ENCODE measurements at places on chromosomes 16 and 17.

DNA sequence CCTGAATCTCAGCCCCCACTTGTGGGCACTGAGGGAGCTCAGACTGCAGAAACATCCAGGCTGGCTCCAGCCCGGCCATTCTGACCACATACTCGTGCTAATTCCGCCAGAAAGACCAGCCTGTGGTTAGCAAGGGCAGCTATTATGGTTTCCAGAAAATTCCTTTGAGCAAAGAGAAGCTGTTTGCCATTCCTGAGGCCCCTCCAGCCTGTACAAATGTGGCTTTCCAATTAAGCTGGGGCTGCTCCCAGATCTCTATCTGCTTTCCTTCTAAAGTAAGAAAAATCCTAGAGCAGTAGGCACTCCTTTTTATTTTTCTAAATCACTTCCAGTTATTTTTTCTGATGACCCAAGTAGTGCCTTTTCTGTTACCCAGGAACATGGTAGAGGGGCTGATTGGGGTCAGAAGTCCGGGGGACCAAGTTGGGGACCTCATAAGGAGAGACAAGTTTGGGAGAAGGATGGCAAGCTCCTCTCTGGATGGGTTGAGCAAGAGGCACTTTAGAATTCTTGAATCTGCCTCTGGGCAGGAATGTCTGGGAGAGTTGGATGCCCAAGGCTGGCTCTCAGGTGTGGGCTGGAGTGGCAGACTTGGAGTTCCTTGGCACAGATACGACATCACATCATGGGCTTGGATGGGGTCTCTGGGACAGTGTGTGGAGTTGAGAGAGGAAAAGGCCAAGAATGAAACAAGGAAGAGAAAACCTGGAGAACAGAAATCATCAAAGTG is 83.3 kb upstream of the TNRC6C start:
- DNase-seq = no peak

GRCh38 chr17:44593156-44593555 is 35.9 kb downstream of the FZD2 start:
- DNase-seq = no peak

DNA sequence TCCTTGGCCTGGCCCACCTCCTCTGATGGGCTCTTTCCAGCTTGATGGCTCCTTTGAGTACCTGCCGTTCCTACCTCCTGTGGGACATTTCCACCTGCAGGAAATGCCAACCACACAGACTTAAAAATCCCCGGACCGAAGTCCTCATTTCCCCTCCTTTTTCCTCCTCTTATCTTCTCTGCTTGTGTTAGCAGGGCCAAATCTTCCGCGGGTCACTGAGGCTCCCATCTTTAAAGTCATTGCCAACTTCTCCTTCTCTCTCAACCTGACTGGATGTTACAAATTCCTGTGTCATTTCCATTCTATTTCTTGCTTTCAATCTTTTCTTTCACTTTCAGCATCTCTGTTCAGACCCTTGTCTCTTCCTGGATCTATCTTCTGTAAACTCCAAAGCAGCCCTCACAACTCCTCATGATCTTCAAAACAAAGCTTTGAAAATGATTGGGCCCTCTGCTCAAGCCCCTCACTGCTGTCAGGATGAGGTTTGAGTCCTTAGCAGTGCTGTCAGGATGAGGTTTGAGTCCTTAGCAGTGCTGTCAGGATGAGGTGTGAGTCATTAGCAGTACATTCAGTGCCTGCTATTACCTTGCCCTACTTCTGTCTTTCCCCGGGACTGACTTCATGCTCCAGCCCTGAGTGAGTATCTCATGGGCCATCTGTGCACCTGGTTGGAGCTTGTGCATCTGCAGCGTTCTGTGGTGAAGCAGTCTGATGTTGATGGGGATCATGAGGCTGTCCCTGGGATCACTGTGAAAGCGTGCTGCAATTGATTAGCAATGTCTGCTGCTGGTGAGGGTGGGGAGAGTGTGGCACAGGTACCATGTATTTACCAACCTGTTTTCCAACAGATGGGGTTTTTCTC is 100.1 kb downstream of the IRF8 start:
- DNase-seq = no peak

- DNase-seq = no peak
Observed at GRCh38 chr17:71398800-71399219, 722.0 kb upstream of the SOX9 start.

- no peak for DNase-seq
Observed at GRCh38 chr16:79707876-79708275, 107.3 kb upstream of the MAF start.

GRCh38 chr17:62725791-62726249 is 82.3 kb downstream of the MARCHF10 start:
- DNase-seq = no peak

GRCh38 chr16:82991966-82992675 is 365.4 kb downstream of the CDH13 start:
- DNase-seq = no peak

DNA sequence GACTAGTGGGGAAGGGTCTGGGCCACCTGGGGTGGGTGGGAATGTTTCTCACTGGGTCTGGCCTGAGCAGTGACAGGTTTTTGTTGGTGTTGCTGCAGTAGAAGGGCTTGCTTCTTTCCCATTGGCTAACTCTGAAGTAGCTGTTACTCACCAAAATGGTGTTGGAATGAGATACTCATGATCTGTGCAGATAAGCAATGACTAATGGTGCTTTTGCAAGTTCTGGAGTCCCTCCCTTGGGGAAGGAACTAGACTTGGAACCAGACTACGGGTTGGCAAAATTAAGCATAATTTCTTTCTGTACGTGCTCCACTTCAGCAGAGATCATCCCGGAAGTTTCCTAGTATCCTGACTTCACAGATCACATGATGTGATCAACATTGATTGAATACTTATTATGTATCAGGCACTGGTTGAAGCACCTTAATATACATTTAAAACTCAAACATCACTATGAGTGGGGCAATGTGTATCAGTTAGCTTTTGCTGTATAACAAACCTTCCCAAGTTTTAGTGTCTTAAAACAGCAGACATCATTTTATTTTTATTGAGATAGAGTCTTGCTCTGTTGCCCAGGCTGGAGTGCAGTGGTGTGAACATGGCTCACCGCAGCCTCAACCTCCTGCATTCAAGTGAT is 30.1 kb downstream of the CHP2 start:
- no peak for DNase-seq

DNA sequence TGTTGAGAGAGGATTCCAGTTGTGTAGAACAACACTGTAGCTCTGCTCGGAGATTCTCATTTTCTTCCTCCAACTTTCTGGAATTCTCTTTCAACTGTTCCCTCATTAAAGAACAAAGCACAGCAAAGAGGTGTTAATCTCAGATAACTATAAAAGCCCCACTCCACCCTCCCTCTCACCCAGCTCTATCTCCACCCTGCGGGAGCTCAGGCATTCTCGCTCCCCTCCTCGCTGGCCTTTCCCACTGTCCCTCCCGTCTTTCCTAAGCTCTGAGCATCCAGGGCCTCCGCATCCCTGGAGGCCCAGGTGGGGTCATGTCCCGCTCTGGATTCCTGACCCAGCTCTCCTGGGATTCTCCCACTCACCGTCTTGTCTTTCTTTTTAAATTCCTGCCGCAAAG is 35.1 kb downstream of the DHX38 start:
- DNase-seq = no peak

DNA sequence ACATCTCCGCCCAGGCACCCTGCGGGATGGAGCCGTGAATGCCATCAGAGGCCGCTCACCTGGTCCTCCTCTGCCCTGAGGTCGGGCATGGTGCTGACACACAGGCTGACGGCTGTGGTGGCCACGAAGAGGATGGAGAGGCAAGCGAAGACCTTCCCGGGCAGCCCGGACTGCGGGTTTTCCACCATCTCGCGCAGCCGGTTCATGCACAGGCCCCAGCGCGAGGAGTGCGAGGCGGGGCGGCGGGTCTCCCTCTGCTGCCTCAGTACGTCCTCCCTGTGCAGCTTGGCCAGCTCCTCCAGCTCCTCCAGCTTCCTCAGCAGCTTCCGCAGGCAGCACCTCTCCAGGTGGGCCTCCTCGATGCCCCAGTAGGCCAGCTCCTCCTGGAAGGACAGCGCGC is 3.1 kb downstream of the KCNG4 start:
- no peak for DNase-seq

GRCh38 chr17:79087428-79088143 is 13.0 kb downstream of the ENGASE start:
- peak; percentile 70 for DNase-seq

DNA sequence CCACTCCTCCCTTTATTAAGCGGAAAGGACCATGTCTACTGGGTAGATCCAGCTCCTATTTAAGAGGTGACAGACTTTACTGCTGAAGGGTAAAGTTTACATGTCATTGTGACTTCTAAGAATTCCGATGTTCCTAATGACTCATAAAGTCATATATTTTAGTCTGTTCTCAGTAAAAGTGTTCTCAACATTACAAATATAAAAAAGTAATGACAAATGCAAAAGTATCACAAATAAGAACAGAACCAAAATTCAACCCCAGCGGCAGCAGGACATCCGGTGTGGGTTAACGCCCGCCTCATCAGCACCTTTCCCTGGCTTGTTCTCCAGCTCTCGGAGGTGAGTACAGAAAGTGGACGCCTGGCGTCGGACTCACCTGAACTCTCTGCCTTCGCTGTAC is 6.8 kb downstream of the AXIN1 start:
- no peak for DNase-seq

DNA sequence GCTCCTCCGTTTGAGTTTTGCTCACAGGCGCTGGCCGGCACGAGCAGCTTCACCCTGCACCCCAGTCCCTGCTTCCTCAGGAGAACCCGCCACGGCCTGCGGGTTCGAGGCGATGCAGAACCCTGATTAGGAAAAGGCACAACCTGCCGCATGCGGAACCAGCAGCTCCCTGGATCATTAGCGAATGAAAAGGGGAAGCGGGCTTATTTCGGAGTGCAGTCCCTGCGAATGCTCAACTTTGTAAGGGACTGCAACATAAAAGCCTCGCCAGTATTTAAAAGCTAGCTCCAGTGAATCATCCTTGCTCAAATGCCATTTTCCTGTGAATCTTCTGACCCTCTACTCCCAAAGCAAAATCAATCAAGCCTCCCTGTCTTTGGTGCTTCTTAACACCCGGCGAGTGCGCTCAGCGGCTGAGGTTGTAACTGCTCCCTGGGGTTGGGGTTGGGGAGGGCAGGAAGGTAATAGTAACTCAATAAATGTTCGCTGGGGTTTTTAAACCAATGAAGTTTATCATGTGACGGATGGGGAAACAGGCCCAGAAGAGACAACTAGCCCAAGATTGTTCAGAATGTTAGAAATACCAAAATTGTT is 678 bp upstream of the AKAP10 start:
- DNase-seq = no peak

DNA sequence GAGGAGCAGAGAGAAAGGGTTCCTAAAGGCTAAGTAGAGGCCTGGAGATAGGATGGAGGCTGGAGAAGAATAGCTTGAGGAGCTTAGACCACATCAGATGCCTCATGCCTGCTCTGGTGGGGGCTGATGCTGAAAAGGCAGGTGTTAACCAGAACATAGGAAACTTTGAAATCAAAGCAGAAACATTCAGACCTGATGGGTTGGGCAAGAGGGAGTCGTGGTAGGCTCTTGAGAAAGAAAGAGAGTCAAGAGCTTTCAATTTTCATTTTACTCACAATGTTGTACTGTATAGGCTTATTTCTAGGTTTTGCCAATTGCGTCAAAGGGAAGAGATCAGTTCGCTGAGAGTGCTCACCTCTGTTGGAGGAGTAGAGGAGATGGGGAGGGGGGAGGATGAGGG is 406.6 kb upstream of the SALL1 start:
- no peak for DNase-seq

GRCh38 chr17:80984749-80985148 is 6.9 kb upstream of the CHMP6 start:
- peak; percentile 53 for DNase-seq

GRCh38 chr16:2513405-2514332 is at the start of gene ATP6V0C:
ATP6V0C (plus strand) TSS chr16:2513952; CDS start chr16:2514104, 152 bp downstream.
- peak; percentile 94 for DNase-seq

- no peak for DNase-seq
Observed at GRCh38 chr17:48850792-48851323, 20.0 kb downstream of the CALCOCO2 start.

- no peak for DNase-seq
Observed at GRCh38 chr17:50188921-50189549, 12.4 kb downstream of the COL1A1 start.

DNA sequence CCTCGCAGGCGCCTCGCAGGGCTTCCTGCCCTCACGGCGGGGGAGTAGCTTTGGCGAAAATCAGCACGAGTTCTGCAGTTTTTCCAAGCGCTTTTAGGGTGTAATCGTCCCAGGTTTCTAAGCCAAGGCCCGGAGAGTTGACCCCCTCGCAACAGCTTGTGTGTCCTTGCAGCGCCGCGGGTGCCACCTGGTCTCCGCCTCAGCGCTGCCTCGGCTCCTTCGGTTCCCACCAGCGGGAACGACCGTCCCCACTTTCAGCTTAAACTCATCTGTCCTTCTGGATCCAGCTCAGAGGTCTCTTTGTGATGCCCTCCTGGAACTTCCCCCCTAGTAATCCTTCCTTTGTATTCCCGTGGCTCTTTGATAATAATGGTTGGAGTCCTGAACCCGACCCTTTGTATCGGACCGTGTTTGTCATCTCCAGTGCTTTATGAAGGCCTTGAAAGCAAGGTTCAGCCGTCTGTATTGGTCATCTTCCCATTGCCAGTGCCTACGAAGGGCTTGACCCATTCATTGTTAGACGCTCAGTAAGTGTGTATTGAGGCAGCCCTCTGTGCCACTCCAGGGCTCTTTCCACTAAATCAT is 858 bp upstream of the SMARCE1 start:
- no peak for DNase-seq

DNA sequence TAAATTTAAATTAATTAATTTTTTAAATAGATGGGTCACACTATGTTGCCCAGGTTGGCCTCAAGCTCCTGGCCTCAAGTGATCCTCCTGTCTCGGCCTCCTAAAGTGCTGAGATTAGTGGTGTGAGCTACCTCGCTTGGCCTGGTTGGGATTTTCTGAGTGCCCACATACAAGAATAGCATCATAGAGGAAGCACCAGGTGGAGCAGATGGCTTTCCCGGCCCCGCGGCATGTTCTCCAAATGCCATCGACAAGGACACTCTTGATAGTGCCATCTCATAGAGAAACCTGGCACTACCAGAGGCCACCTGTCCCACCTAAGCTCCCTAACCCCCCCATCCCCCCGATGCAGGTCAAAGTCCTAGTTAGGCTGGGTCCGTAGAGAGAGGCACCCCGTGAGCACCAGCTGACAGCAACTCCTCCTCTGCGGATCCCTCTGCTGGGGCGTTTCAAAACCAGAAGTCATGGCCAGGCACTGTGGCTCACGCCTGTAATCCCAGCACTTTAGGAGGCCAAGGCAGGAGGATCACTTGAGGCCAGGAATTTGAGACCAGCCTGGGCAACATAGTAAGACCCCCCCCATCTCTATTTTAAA is 65.9 kb downstream of the DNAH3 start:
- DNase-seq = no peak

GRCh38 chr17:61477204-61477834 is 25.1 kb downstream of the TBX4 start:
- DNase-seq = no peak

Measured in mucosa of gallbladder (tissue), 1 donor.